Stimulated activated CD8-positive, alpha-beta memory T cell treated with anti-CD3 and anti-CD28 coated beads, Interleukin-12 subunit alpha, Interleukin-12 subunit beta, amount 100 ng/mL, for 4 hours (primary cell): ENCODE measurements at places on chromosomes 12 and 14.

DNA sequence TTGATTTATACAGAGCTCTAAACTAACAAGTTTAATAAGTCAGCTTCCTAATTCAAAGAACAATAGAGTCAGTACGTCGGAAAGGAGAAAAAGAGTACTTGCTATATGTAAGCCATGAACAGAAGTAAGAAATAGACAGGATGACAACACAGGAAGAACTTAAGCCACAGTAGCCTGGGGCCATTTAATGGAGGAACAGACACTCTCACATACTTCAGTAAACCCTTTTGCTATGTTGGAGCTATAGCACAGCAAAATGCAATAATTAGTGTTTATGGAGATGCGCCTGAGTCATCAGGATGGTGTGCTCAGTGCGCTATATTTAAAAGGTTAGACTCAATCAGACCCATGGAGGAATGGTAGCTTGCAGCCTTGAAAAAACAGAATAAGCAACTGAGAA is 61.0 kb downstream of the SRGAP1 start:
- no peak for DNase-seq

DNA sequence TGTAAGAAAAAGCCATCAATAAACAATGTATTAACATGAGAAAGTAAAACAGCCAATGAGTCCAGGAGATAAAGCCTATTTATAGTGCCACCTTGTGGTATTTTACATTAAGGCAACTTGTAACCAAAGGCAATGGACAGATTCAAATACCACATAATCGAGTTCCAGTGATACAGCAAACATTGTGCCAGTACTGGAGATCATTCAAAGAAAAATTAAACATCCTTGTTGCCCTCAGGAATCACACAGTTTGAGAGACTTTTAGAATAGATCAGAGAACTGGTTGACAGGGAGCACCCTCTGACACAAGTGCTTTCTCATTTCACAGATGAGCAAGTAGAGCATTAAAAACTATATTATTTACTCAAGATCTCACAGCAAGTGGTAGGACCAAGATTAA is 98.1 kb downstream of the DDHD1 start:
- DNase-seq, result no peak

DNA sequence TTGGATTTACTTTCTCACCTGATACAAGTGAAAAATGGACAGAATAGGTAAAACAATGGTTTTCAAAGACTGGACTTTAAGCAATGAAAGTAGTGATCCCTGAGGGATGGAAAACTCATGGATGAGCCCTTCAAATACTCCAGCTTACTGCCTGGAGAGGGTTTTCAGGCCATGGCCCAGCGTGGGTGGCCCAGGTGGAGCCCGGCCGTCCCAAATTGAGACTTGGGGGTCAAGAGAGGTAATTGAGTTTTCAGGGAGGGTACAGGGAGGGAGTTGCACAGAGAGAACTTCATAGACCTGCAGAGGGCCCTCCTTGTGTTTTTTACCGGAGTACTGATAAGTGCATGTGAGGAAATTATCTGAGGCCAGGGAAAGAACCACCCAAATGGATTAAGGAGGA is 37.2 kb downstream of the RAN start:
- DNase-seq, result no peak

- no peak for DNase-seq
These were observed 34.6 kb downstream of the NOC4L start for GRCh38 chr12:132178801-132179401.

GRCh38 chr12:108792361-108793292 is 61.3 kb upstream of the CORO1C start:
- DNase-seq, result no peak
